ENCODE measurements at places on chromosomes 2 and 18.
A peak's percentile ranks its signal among the peaks of the same experiment; 100 is the strongest.

GRCh38 chr2:95526360-95527341 lies 42.1 kb upstream of the TRIM43B start:
- DNase-seq, result peak; percentile 86

DNA sequence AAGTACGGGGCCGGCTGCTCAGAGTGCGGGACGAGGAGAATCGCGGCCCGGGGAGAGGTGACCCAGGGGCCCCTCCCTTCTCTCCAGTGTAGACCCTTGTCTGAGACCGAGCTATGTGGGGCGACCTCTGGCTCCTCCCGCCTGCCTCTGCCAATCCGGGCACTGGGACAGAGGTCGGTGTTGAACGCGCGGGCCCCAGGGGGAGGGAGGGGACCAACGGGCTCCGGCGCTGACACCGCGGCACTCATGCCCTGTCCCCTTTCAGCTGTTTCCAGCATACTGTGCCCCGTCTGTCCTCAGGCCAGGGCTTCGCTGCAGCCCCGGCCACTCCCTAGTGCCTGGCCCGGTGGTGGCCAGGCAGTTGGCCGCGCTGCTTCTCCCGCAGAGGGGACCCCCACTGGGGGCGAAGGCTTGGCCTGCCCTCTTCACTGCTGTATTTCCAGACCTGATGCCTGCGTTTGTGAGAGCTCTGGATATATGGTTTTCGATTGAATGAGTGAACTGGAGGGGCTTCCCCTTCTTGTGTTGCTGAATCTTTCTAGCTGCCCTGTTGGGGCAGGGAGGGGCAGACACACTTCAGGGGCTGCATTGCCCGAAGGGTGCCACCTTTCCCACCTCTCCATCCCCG lies 809 bp downstream of the DBI start:
- peak; percentile 92 for DNase-seq

- DNase-seq, result no peak
Measured at GRCh38 chr2:43370146-43370545, 143.7 kb upstream of the ZFP36L2 start.

DNA sequence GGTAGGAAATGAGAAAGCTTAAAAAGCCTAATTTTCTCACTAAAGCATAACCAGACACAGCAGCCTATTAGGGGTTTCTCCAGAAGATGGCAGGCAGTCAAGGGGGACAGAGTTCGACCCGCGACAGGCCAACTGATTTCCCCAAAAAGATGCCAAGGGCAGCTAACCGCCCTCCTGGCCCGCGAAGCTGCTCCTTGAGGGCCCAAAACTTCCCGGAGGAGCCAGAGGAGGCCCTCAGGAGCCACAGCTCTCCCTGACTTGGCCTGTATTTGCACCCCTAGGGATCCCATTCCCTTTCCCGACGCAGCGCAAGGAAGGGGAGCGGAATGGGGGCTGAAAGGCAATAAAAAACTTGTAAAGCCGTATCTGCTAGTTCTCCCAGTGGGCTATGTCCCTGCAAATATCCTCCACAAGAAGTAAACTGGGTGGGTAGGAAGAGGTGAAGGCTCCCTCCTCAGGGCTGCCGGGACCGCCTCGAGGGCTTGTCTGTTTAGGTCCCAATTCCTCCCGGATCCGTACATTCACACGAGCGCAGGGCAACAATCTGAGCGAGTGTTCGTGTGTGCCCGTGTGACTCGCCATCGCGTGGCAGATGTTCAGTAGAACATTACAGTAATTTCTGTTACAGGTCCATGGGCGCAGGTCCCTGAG lies 756 bp upstream of the NAGK start:
- DNase-seq, result peak; percentile 84

GRCh38 chr18:48955830-48956261 lies 5.1 kb upstream of the SMAD7 start:
- DNase-seq, result peak; percentile 66
